ENCODE measurements at places on chromosomes 1 and 21.

GRCh38 chr1:242225767-242226573 lies 227.1 kb upstream of the MAP1LC3C start:
- DNase-seq: no peak

DNA sequence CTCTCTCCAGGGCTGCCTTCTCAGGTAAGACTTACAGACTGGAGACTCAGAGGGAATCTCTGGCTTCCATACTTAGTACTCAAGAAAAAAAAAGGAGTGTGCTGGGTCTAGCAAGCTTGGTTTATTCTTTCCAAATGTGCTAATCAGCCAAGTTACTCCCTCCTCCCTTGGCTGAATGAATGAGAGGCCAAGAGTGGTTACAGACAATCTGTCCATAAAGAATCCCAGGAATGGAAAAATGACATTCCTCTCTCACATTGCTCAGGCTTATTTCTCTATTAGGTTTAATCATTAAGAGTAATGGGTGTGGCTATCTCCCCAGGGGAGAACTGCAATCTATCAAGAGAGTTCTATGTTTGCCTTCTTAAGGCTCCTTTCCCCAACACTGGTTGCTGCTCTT lies 547.3 kb upstream of the PLXNA2 start:
- DNase-seq: no peak

DNA sequence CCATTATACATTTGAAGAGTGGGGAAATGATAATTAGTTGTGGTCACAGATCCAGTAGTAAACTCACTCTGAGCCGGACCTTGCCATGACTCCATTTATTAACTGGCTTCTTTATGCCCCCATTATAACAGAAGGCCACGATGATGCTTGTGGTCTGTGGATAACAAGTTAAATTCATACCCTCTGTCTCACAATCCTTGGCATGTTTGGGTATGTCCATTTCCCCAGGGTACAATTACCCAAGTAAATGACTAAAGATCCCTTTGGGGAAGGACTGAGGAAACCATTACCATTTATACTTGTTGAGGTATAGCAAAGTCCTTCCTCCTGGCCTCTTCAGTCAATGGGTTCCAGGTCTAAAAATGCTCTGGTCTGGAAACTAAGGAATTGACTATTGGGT lies 7.3 kb upstream of the USP1 start:
- DNase-seq: no peak

GRCh38 chr21:26148071-26148839 lies 22.3 kb downstream of the APP start:
- no peak for DNase-seq

- no peak for DNase-seq
Observed at GRCh38 chr1:39317910-39318633, 113.6 kb downstream of the MACF1 start.

GRCh38 chr1:189323091-189323490 lies 1154.6 kb downstream of the BRINP3 start:
- no peak for DNase-seq

DNA sequence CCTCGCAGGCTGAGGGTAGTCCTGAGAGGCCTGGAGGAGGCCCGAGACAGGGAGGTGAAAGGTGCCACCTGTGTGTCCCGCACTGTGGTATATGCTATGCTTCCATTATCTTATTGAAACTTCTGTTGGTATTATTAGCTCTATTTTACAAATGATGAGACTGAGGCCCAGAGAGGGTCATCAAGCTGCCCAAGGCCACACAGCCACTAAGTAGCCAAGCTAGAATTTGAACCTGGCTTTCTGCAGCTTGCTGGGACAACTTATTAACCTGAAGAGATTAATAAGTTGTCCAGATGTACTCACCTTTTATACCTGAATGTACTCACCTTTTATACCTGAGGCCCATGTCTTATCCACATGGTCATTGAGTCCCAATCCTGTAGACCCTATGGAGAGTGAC lies 83.0 kb downstream of the EPHB2 start:
- no peak for DNase-seq

DNA sequence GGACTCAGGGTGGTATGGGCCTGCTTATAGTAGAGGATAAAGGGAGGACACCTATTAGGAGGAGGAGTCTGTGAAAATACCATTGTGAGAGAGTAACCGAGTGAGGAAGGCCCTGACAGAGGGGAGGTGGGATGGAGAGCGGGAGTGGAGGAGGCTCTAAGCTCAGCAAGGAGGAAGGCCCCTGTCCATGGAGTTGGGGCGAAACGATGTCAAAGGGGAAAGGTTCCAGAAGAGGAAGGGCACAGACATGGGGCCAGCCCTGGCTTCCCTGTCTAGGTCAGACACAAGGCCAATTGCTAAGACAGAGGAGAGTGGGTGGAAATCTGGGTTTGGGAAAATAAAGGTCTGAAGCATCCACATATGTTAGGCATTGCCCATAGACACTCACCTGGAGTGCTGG lies 44.2 kb downstream of the ELK4 start:
- no peak for DNase-seq

DNA sequence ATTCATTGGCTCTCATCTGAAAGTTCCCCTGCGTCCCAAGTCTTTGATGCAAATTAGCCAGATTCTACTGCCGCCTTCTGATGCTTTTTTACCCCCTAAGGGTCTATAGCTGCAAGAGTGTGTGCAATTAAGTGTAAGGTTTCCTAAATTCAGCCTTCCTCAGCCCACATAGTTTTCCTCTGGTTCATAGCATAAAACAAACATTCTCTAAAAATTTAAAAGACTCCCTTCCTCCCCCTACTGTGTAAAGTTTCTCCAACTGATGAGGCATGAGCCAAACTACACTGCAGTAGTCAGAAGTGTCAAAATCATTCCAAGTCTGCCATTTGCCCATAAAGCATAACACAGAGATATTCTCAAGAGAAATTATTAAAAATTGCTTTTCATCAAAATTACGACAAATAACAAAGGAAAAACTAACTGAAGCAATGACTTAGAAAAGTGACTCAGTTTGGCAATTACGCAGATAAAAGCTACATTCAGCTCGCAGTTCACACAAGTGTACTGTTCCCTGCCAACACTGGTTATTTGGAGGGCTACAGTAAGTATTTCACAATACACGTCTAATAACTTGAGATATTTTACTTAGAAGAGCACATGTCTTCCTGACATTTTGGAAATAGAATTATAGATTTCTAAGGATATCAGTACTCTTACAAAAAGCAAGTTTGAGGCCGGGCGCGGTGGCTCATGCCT lies 15.4 kb downstream of the KCNH1 start:
- no peak for DNase-seq

DNA sequence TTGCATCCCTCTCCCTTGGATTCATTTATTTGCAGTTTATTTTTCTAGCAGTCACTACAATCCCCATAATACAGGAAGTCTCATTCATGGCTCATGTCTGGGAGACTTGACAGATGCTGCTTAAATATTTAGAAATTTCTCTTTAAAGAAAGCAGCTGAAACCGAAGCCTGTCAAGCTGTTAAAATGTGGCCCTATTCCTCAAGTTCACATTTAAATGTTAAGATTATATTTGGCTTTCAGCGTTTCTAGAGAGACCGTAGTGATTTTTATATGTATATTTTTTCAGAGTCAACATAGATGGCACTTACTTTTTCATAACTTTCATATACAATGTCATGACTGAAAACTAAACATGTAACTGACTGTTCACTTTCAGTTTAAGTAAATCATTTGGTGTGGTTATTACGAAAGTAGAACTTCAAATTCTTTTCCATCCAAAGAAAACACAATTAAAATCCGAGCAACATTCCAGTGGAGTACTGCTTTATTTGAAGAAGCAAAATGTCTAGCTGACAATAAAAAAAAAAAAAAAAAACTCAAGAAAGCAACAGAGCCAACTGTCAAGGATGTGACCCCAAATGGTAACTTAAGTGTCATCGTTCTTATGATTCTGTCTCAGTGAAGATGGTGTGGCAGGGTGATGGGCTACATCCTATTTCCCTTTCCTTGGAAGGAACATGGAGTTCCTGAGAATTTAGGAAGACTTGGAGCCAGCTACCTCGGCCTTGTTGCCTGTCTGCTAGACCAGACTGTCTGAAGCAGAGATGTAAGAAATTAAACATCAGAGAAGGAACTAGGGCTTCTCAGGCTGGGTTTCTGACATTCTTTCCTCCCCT lies 37.8 kb downstream of the MIS18A start:
- DNase-seq: no peak

DNA sequence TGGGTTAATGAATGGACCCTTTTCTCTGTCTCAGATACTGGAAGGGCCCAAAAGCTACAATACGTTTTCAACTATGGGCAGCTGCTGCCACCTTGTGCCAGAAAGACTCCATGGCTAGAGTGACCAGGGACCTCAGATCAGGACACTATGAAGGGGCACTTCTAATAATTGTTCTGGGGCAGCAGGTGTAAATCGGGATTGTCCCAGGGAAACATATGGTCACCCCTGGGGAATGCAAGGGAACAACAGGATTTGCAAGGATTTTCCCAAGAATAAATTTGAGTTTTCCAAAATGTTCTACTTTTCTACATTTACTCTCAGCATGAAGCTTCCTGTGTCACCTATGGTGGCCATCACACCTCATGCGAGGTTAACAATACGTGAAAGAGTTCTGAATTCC lies 12.0 kb upstream of the FCAMR start:
- peak; percentile 23 for DNase-seq

GRCh38 chr1:241640149-241640866 lies at the start of the genes CHML and OPN3:
CHML (minus strand) TSS chr1:241640369; CDS start chr1:241635766, 4,603 bp downstream.
OPN3 (minus strand) TSS chr1:241640369; CDS start chr1:241640254, 115 bp downstream.
- DNase-seq: peak; percentile 78

DNA sequence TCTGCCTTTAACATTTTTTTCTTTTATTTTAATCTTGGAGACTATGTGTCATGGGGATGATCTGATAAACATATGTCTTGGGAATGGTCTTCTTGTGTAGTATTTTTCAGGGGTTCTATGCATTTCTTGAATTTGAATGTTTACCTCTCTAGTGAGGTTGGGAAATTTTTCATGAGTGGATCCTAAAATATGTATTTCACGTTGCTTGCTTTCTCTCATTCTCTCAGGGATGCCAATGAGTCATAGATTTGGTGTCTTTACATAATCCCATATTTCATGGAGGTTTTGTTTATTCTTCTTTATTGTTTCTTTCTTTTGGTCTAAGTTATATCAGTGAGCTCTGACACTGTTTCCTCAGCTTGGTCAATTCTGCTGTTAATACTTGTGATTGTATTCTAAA lies 1237.2 kb downstream of the PLA2G4A start:
- DNase-seq: no peak

DNA sequence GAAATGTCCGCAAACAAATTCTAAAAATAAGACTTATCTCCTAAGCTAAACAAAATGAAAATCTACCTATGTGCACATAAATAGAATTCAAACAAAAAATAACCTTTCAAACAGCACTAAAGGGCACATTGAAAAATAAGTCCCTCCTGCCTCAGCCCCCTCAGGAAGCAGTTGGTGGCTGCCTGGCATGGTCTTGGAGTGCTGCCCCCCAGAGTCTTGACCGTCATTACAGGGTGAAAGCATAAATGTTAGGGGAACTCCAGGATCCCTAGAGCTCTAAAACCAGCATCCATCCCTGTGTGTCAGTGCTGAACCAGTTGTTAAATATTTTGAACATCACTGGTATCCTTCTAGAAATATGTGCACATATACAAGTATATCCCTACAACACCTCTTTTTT lies 6.5 kb upstream of the NPL start:
- DNase-seq: no peak

DNA sequence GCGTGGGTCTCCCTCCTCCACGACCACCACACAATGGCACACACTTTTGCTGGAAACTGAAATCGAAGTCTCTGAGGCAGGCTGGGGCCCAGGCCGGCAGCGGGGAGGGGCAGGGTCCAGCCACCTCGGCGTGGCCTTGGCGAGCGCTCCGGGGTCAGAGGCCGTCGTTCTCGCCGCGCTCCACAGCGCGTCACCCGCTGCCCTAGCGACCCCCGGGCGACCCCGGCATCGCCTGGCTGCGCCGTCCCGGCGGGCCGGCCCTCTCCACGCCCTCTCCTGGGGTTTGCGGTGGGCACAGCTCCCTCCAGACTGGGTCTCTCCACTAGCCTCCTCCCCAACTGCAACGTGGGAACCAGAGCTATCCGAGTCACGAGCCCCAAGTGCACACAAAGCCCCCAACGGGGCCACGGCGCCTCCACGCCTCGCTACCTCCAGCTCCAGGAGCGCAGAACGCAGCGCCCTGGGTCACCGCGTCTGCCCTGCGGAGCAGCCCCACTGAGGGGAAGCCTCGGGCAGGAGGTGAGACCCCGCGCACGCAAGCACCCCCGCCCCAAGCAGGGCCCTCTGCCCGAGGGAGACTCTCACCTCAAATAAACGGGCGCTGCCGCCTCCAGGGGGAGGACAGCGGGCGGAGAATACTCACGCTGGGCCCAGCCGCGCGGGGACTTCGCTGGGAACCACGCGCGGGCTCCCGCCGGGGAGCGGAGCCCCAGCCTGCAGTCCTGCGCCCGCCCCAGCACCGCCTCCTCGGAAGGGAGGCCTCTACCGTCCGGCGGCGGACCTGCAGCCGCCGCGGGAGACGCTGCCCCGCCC lies 134.0 kb upstream of the BARHL2 start:
- peak; percentile 57 for DNase-seq

GRCh38 chr1:85019994-85020393 lies 23.1 kb upstream of the MCOLN2 start:
- no peak for DNase-seq

GRCh38 chr21:30996728-30997127 lies 41.5 kb downstream of the KRTAP19-8 start:
- DNase-seq: no peak

DNA sequence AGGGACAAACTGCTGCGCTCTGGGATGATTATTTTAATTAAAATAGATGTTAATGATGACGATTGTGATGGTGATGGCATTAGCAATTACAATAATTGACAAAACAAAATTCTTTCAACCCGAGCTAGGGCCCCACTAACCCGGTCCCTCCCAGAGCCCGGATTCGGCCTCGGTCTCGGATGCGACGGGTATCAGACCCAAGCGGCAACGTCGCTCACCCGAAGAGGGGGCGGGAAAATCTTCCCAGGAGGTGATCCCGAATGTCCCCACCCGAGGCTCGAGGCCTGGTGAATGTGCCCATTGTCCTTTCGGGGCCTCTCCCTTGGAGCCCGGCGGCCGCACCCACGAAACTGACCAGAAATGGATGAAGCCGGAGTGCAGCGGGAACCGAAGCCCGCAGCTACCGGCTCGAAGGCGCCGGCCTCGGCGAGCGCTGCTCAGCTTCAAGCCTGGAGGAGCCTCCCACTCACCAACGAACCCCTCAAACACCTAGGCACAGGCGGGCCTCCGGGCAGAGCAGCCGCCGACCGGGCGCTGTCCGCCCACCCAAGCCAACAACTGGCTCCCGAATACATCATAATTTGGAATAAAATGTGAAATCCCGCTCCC lies 1.2 kb downstream of the TAL1 start:
- DNase-seq: no peak

DNA sequence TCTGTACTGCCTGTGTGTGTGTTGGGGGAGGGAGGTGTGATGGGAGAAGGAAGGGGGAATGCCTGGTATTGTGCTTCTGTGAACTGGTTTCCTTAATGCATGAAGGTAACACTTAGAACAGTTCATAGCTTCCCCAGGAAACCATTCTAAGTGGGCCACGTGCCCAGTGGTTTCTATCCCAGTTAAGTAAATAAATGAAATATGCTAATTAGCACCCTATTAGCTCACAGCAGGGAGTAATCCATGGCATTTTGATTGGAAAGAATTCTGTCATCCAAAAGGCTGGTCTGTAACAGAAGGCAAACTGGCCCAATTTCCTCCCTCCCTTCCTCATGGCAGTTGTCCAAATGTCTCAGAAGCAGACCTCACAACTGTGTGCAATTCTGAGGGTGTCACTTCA lies 199.3 kb downstream of the TTLL7 start:
- no peak for DNase-seq

Measured in stimulated activated CD8-positive, alpha-beta memory T cell treated with anti-CD3 and anti-CD28 coated beads, Interleukin-7, amount 100 ng/mL, for 48 hours (primary cell).